ENCODE measurements at places on chromosomes 12 and 14.

DNA sequence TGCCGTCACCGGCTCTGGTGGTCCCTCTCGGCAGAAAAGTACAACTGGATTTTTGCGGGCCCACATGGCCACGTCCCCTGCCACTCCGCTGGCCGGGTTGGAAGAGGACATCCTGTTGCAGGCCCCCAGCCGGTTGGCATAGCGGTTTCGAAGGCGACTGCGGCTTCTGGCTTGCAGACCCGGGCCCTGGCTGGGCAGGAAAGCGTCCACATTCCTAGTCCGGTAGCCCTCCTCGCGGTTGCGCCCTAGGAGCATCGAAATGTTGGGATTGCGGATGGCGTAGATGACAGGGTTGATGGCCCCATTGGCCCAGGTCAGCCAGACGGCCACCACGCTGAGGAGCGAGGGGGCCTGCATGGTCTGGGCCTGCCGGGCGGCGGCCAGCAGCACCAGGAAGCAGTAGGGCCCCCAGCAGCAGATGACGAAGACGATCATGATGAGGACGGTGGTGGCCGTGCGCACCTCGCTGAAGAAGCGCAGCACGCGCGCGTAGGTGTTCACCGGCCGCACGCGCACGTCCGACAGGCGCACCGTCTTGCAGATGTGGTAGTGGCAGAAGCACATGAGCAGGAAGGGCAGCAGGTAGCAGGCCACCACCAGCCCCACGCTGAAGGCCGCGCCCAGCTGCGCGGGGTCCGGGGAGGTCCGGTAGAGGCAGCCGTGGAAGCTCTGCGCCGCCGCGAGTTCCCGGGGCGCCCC is 1.2 kb downstream of the GPR135 start:
- no peak for DNase-seq

DNA sequence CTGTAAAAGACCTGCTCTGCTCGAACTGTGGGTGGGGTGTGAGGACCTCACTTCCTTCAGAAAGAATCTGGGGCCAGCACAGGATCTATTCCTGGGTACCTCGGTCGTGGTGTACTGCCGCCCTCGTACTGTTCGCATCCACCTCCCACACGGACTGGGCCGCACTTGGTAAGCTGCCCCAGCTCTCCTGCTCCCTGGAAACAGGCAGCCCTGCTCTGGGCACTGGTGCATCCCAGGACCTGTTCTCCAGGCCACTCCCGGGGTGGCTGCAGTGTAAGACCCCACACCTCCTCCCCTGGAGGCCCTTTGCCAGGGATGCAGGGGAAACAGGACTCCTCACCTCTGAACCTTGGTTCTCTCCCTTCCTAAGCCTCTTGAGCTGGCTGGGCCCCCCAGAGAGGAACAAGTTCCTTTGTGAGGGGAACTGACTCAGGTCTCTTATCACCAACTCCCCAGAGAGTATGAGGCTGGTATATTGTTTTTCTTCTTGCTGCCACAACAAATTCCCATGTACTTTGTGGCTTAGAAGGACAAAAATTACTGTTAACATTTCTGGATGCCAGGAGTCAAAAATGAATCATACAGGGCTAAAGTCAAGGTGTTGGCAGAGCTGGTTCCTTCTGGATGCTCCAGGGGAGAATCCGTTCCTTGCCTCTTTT is 276.5 kb downstream of the NUAK1 start:
- no peak for DNase-seq

- DNase-seq = no peak
These were observed 1.5 kb downstream of the PNMA1 start for GRCh38 chr14:73712540-73713180.

DNA sequence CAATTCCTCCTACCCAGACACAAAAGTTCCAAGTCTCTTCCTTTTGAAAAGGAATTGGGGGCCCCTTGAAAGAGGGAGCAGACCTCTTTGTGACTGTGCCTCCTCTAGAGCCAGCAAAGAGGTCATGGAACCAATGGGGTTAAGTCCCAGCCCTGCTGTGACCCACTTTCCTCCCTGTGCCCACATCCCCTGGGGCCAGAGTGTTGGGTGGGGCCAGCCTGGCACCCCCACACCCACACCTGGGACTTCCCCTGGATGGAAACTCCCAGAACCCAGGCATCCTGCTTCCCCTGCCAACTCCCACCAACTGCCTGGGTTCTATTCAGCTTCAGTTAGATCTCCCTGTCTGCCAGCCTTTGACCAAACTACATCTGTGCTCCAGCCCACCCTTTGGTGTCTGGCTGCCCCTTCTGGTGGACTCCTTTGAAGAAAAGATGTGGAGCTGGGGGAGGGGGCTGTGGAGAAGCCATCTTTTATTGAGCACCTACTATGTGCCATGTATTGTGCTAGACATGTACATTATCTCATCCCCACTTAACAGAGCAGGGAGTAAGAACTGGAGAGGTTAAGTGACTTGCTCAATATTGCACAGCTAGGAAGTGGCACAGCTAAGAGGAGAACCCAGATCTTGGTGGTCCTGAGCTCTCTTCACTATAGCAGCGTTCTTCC is 4.6 kb upstream of the RARG start:
- no peak for DNase-seq

DNA sequence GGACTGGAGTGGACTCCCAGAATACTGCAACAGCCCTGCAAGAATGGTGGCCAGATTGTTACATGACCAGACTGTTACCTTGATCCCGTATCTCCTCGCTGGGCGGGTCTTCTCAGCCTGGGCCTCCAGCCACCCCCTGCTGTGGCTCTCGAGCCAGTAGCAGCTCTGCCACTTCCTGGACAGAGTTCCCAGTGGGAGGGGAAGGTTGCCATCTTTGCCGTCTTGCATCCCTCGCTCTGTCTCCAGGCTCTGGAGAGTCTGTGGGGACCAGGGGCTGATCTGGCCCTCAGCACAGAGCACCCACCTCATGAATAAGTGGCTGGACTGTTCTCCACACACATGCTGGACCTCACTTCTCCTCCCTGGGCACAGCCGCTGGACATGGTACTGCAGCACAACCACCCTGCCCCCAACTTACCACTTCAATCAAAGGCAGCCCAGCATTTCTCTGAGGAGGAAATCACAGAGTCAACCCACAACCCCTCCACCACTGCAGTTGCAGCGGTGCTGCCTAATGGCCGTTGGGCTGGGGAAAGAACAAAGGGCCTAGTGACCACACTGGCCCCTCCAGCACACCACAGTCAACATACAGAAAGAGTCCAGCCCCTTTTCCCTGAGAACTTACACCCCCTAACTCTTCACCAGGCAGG is 6.9 kb upstream of the KLRF1 start:
- no peak for DNase-seq

GRCh38 chr12:116920939-116921338 is 10.2 kb downstream of the FBXW8 start:
- no peak for DNase-seq

DNA sequence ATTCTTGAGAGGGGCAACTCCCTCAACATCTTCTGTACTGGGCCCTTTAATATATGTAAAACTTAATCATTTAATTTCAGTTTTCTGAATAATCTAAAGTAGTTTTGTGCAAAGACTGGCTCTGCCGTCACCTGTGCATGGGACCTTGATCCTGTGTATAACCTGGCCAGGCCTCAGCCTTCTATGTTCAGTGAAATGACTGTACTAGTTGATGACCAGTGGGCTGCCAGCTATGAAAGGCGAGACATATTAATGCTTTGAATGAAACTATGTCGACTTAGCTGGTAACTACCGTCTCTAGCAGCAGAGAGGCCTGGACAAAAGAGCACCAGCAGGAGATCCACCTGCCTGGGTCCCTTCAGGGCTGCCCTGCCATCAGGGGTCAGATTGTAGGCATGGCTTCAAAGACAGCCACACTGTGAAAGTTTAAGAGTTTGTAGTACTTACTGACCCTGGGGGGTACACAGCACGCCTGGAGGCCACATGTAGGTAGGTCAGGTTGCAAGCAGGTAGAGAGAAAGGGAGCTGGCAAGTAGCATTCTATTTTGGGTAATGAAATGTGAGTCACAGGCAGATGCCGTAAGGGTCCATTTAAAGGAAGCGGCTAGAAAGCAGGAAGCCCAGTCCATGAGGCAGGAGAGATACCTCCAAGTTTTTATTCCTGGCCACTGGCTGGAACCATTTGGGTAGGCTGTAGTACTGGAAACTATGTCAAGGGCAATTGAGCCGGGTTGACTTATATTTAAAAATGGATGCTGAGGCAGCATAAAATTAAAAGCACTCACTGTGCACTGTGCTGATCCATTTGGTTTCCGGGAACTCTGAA is 77.2 kb downstream of the BHLHE41 start:
- no peak for DNase-seq

DNA sequence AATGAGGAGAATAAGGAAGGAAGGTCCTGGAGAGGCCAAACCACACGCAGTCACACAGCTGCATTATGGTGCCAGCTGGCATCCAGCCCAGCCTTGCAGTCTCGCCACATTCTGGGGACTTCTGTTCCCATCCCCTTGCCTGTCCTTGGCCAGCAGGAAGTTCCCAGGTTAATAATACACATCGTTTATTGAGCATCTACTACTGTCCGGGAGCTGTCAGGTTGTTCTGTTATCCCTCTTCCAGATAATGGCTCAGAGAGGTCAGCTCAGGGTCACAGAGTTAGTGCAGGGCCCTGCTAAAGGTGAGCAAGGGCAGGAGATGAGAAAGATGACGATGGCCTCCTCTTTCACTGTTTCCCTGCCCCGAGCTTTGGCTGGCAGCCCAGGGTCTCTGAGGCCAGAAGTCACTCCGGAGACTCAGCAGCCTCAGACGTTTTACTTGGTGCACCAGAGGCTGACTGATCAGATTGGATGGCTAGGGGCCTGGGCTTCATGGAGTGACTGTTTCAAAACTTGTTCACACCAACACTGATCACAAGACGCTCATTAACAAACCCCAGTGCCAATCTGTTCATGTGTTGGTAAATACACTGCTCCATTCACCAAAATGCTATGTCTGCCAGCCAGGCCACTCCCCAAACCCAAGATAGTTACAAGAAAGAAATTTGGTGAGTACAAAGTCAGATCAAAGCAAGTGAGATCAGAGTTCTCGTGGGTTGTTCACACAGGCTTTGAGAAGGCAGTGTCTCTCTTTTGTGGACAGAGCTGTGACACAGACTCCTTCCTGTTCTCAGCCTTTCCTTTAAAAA is 79.2 kb downstream of the B4GALNT3 start:
- DNase-seq = no peak

- no peak for DNase-seq
These were observed 29.2 kb downstream of the BTBD7 start for GRCh38 chr14:93303659-93304058.

DNA sequence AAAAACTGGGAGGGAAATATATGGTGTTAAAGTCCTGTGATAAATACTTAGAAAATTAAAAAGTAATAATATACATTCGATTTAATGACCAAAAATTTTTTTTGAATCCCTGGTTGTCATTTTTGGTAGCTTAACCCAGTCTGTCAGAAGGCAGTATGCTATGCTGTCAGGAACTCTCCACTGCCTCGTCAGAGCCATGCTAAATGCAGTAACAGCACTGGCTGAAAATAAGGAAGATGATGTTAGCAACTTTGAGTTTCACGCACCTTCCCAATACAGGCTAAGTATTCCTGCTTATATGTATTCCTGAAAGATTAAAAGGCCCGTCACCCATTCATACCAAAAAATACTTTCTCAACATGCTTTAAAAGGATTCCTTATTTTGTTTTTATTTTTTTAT is 34.2 kb downstream of the SAV1 start:
- no peak for DNase-seq

- no peak for DNase-seq
These were observed 50.3 kb upstream of the SRSF5 start for GRCh38 chr14:69716478-69717187.

- no peak for DNase-seq
These were observed 14.4 kb upstream of the CDK17 start for GRCh38 chr12:96414637-96415036.

DNA sequence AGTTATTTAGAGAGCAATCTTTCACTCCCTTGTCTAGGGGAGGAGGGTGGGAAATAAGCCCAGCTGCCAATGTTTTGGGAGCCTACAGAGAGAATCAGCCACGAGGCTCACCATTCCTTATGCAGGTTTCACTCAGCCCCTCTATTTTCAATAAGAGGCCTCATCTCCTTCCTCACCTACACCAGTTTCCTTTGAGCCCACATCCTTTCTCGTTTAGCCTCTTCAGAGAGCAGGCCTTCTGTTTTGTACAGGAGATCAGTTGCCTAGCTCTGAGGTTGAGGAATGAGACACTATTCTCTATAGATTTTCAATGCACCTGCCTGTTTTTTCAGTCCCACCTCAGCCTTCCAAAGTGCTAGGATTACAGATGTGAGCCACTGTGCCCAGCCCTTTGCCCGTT is 17.9 kb downstream of the SNAPC1 start:
- DNase-seq = no peak

DNA sequence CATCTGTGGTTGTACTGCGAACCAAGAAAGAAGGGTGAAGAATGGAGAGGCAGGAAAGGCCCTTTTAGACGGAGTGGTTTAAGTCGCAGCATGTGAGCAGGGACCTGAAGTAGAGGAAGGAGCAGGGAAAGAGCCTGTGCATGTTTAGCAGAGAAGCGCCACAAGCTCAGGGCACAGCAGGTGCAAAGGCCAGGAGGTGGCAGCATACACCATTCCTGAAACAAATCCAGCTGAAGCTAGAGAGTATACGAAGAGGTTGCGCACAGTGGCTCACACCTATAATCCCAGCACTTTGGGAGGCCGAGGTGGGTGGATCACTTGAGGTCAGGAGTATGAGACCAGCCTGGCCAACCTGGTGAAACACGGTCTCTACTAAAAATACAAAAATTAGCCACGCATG is 49.9 kb downstream of the HELB start:
- no peak for DNase-seq

- no peak for DNase-seq
These were observed 250.3 kb downstream of the SPTSSA start for GRCh38 chr14:34211732-34212131.

GRCh38 chr14:90179357-90179756 is 77.0 kb upstream of the PSMC1 start:
- no peak for DNase-seq

DNA sequence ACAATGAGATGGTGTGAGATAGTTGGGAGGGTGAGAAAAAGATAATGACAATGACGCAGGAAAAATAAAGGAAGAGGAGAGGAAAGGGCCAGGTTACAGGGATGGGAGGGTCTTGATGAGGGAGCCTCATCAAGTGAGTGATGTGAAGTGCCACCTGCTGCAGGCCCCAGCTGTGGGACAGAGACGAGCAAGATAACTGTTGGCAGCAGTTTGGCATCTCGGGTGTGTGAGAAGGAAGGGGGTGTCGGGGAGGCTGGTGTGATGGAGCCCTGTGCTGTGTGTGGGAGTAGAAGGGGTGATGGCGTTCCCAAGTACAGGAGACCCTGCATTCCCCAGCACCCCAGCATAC is 11.4 kb upstream of the TAC3 start:
- DNase-seq = no peak

GRCh38 chr12:96219700-96220206 is 25.6 kb downstream of the ELK3 start:
- no peak for DNase-seq

GRCh38 chr12:109627633-109628032 is 54.0 kb downstream of the MVK start:
- DNase-seq = no peak

DNA sequence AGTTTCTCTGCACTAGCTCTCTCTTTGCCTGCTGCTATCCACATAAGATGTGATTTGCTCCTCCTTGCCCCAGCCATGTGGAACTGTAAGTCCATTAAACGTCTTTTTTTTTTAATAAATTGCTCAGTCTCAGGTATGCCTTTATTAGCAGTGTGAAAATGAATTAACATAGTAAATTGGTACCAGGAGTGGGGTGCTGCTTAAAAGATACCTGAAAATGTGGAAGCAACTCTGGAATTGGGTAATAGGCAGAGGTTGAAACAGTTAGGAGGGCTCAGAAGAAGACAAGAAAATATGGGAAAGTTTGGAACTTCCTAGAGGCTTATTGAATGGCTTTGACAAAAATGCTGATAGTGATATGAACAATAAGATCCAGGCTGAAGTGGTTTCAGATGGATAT is 159.8 kb downstream of the FSCB start:
- DNase-seq = no peak
